ENCODE measurements at places on chromosomes 11 and 22.
A peak's percentile ranks its signal among the peaks of the same experiment; 100 is the strongest.

GRCh38 chr11:68036717-68037239 lies 2.0 kb upstream of the TCIRG1 start:
- no peak for DNase-seq

GRCh38 chr11:78549624-78550409 lies 24.8 kb downstream of the NARS2 start:
- DNase-seq: no peak

DNA sequence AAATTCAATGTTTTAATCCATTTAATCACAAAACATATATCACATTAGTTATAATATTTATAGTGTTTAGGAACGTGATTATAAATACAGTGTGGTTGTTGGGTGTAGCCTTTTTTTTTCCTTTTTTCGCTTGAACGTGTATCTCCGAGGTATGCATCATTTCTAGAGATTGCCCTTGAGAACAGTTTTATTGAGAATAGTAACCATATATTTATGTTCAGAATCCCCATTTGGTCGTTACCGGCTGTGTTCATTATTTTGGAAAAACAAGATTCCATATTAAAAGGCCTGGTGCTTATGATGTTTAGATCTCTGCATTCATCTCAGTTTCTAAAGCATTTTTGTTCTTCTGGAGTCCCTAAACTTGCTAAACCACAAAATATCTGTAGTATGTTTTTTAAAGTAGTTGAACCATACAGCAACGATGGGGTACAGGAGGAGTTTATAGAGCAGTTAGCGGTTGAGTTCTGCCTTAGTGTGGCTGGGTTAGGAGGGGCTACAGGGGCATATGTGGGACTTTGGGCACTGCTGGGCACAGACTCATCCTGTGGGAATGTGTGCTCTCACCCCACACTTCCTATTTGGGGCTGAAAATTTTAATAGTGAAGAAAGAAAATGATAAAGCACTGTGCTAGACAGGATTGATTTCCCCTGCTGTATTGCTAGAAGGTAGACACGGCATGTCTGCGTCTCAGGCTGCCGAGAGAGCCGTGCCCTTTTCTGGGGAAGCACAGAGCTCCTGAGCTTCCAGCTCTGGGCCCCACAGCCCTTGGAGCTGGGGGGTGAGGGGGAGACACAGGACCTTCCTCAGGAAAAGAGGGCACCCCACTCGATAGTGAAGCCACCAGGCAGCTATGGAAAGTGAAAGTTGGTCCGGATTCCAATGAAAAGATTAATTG lies 81.5 kb upstream of the PPARA start:
- no peak for DNase-seq

GRCh38 chr11:112248201-112248600 lies 12.5 kb downstream of the PLET1 start:
- DNase-seq: no peak

GRCh38 chr22:25420925-25421904 lies 143.3 kb upstream of the GRK3 start:
- DNase-seq: peak; percentile 64

GRCh38 chr11:29518389-29519174 lies 498.2 kb downstream of the KCNA4 start:
- DNase-seq: no peak

DNA sequence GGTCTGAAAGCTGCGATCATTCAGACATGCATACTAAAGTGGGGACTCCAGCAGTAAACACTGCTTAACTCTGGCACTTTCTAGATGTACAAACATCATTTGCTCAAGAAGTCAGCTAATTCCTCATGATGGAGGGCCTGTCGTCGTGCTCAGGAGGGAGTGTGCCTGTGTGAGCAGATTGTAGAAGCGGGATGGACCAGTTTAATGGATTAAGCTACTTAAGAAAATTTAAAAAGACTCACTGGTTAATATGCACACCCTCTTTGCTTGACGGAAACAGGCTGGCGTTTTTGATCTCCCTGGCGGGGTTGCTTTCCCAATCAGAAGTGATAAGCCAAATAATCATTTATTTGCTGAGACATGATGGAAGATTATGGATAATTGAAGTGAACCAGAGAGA lies 79.0 kb downstream of the LDLRAD3 start:
- no peak for DNase-seq

GRCh38 chr22:37199760-37200108 lies 11.7 kb upstream of the C1QTNF6 start:
- DNase-seq: peak; percentile 60

GRCh38 chr11:117179048-117179999 lies 781 bp downstream of the SIDT2 start:
- DNase-seq: no peak

DNA sequence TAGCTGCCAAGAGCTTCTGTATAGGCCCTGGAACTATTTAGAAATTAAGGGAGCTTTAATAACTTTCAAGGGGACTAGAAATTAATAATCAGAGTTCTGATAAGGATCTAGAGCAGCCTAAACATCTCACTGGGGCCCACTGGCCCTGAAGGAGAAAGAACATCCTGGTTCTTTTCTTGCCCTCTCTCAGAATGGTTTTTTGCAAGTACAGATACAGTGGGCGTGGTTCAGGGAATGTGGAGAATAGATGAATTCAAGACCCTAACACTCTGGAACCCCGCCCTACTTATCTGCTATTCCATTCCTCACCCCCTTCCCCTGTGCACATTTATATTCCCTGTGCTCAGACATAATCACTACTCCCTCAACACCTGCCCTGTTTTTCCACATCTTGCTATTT lies 90.2 kb downstream of the PARVA start:
- DNase-seq: no peak

DNA sequence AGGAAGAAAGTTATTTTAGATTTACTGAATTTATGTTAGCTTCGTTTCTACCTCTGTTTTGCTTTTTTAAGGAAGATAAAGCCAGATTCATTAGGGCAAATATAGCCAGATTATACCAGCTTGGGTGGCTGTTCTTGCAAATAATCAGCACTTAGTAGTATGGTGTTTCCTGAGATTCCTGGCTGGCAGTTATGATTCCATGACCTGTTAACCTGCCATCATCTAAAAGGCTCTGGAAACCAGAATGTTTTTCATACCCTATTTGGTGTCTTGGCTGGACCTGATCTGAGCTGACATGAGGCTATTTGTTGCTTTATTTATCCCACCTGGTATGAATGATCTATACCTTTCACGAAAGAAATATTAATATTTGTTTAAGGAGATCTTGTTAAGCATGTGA lies 82.7 kb upstream of the HORMAD2 start:
- DNase-seq: no peak

DNA sequence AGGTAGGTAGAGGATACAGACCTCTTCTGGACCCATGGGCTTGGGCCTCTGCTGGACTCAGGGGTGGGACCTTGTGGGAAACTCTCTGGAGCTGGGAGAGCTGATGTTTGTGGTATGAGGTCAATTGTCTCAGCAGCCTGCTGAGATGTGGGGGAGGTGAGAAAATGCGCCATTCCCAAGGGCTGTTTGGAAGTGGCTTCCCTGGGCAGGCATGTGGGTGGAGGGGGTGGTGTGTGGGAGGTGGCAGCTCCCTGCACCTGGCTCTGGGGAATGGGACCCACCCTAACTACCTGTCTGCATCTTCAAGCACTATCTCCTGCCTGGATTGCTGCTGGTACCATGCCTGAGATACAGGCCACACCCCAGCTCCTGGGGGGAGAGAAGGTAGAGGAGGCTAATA lies 97.4 kb upstream of the THY1 start:
- DNase-seq: no peak

DNA sequence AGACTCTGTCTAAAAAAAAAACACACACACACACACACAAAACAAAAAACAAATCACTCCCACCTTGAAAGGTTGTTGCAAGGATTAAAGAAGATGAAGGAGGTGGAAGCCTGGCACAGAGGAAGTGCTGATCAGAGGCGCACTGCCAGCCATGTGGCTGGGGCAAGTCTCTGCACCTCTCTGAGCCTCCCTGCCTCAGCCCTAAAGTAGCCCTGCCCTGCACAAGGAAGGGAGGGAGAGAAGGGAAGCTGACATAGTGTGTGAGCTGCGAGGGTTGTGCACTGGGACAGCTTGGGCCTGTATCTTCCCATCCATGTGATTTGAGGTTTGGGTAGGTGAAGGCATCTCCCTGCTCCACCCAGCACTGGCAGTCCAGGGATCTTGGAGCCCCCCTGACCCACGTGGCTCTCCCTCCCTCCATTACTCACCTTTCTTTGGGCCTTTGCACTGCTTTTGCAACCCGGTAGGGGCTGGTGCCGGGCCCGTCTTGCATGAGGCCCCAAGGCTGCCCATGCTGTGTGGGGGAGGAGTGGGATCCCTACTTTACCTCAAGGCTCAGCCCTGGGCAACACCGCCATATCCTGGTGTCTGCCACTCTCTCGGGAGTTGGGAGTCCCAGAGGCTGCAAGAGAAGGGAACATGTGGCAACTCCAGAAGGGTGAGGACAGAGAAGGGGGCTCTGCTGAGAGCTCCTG lies 30.5 kb downstream of the IFT27 start:
- no peak for DNase-seq

- DNase-seq: peak; percentile 75
These were observed 140.1 kb downstream of the ST3GAL4 start for GRCh38 chr11:126495281-126496220.

DNA sequence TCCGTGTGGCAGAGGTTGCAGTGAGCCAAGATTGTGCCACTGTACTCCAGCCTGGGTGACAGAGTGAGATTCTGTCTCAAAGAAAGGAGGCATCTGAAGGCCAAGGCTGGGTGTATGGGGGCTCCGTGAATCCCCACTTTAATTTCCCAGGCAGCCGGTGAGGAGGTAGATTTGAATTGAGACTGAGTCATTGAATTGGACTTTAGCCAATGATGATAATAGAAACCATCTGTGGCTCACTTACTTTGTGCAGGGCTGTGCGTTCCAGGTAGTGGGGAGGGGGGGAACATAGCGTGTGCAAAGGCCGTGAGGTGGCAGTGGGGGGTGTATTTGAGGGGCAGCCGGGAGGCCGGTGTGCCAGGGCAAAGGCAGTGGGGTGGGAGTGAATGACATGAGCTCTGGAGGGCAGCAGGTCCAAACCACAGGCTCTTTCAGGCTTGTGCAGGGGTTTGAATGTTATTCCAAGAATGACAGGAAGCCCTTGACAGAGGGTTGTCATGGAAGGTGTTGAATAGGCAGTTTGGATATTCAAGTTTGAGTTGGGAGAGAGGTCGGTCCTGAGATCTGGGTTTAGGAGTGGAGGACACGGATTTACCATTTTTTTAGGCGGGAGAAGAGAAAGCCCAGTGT lies 6.1 kb downstream of the ARHGAP8 start:
- peak; percentile 82 for DNase-seq

GRCh38 chr11:47587723-47588326 lies 1.3 kb downstream of the FAM180B start:
- no peak for DNase-seq

DNA sequence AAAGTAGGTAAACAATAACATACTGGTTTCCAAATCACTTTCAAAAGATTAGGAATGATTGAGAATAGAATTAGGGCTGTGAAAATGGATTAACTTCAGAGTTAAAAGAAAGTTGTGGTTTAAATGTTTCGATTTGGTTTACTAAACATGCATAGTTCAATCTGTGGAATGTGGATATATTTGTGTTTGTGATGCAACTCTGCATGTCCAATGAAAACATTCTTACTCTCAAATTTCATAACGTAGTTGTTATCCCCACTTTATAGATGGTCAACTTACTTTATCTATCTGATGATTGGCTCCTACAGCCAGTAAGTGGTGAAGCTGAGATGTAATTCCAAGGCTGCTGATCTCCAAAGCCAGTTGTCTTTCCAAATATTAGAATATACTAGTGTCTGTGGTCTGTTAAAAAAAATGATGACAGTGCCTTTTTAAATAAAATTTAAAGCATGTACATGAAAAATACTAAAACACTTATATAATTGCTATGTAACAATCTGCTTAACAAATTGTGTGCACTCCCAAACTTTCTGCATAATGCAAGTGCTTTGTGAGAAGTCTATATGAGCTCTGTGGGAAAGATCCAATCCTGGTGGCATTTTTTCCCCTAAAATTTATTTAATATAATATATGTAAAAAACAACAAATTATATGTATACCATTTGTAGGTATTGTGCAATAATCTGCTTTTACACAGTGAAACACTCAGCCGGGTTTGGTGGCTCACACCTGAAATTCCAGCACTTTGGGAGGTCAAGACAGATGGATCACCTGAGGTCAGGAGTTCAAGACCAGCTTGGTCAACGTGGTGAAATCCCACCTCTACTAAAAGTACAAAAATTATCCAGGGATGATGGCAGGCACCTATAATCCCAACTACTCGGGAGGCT lies 9.7 kb upstream of the SIK3 start:
- DNase-seq: no peak

DNA sequence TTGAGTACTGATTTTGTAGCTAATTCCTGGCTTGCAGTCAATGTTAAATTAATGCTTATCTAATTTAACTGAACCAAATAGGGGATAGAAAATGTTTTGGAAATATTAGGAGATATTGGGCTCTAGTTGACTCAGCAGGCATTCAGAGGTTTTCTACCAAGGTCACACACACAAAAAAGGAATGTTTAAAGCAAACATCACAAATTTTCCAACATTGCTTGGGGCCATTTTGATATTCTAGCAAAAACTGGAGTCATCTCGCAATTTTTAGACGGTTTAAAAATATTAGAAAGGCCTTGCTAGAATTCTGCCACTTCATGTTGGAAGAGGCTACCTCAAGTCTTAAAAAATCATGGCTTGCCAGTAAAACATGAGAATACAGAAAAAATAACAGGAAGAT lies 2082.1 kb upstream of the RAG2 start:
- no peak for DNase-seq

DNA sequence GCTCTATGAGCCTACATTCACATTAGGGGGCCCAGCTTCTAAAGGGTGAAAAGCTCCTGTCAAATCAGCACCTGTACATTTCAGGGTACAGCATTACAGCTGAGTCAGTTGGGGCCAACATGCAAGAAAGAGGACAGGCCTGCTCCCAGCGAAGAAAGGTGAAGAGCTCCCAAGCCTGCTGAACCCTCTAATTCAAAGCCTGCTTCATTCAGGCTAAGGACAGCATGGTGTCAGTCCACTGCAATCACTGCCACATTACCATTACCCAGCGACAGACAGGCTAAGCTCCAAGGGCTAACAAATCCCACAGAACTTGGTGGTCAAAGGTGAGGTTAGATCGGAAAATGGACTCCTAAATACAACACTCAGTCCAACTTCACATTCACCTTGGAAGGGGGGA lies 65.4 kb upstream of the CHRM4 start:
- no peak for DNase-seq

- no peak for DNase-seq
These were observed 2.0 kb upstream of the ANKRD42 start for GRCh38 chr11:83191491-83191890.

DNA sequence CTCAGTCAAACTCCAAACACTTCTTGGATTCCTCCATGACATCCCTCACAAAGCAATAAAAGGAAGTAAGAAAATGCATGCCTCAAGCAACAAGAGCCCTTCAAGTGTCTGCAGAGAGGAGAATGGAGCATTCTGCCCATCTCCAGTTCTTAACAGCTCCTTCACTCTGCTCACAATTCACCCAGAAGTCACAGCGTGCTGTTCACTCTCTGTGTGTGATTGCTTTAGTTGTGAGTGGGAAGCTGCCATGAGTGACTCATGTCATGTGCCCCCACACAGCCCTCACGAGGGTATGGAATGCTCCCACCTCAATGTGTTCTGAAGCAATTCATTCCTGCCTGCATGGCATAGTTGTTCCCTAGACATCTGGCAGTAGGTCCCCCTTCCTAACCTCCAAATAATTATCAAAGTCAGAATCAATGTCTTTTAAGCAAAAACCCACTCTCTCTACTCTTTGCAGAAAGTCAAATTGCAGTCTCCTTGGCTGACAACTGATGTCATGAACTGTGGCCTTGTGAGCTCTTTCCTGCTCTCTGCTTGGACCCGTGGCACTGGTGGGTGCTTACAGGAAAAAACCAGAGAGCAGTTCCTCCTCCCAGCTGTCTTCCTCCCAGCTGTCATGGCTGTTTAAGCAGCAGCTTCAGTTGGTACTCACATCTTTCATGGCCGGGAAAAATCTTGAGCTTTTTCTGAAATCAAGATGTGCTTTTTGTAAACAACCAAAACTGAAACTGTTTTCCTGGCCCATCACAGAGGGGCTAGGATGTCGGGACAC lies 112.1 kb upstream of the SPON1 start:
- DNase-seq: no peak

Measured in SK-N-SH (cell line).